Progenitor cell of endocrine pancreas (in vitro differentiated cells): ENCODE measurements at places on chromosomes 6 and 20. TPM values are rescaled to one million over a fixed set of nuclear protein-coding genes. Genes with fewer than 3 reads are reported as not detected.
A peak's percentile ranks its signal among the peaks of the same experiment; 100 is the strongest.

- no peak for DNase-seq
- peaks cover 18% of the 10 kb centered on the region for H3K4me1 ChIP-seq
- H3K4me3 ChIP-seq, result no peak overlapping the region
These were observed 70.2 kb downstream of the CEP57L1 start for GRCh38 chr6:109165392-109165974.

Gene BTNL2
- not detected in 2 replicates for total RNA-seq

DNA sequence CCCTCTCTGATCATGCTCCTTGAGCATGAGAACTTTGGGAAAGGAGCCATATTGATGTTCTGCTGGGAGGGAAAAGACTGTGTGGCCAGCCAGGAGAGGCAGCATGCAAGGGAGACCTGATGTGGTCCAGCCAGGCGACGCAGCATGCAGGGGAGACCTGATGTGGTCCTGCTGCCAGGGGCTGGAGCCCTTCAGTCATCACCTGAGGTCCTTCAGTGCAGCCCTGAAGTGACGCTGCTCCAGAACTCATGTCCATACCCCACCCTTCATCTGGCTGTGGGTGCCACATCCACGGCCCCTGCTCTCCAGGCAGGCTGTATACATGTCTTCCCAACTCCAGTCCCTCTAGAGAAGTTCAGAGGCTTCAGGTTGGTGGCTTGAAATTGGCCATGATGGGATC, 134.4 kb downstream of the ERMARD start:
- no peak overlapping the region for H3K4me3 ChIP-seq
- H3K36me3 ChIP-seq, result no peaks in the 10 kb centered on the region
- DNase-seq, result no peak
- H3K27ac ChIP-seq, result no peak overlapping the region

GRCh38 chr20:4306206-4306605, 290.8 kb upstream of the RNF24 start:
- DNase-seq, result no peak
- no peak overlapping the region for H3K27ac ChIP-seq
- no peak overlapping the region for H3K4me3 ChIP-seq
- peaks cover 6% of the 10 kb centered on the region for H3K27me3 ChIP-seq

Gene GUCA1A
- total RNA-seq, result 0.84 and 1.2 TPM in 2 replicates

Gene SUMO4
- 2.7 and 3.6 TPM in 2 replicates for total RNA-seq

Gene MCHR2
- not detected in 2 replicates for total RNA-seq

Gene SLPI
- total RNA-seq, result not detected in 2 replicates

- peaks cover 3% of the 10 kb centered on the region for H3K4me1 ChIP-seq
- no peak overlapping the region for H3K27ac ChIP-seq
- DNase-seq, result no peak
- no peak overlapping the region for H3K4me3 ChIP-seq
These were observed 44.5 kb downstream of the RAMACL start for GRCh38 chr6:166541876-166542579.

Gene MYLK2
- total RNA-seq, result 0.38 and 0.42 TPM in 2 replicates

- no peaks in the 10 kb centered on the region for H3K36me3 ChIP-seq
- H3K27ac ChIP-seq, result no peak overlapping the region
- peaks cover 13% of the 10 kb centered on the region for H3K4me1 ChIP-seq
- H3K27me3 ChIP-seq, result no peaks in the 10 kb centered on the region
- DNase-seq, result no peak
These were observed 309.8 kb downstream of the HIVEP2 start for GRCh38 chr6:142635130-142635529.

DNA sequence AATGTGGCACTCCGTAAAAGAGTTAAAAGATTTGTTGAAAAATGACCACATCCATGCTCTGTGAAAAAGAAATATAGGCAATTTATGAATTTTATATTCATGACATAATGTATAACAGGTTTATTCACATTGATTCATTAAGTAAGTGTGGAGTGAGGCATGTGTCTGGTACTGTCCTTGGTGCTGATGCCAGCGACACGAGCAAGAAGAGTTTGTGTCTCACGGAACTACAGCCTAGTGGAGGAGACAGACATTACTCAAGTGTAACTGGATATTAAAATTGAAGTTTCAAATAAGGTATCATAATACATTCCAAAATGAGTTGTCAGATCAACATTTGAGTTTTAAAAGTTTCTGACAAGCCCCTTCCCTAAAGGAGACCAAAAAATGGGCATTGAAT, 158.2 kb upstream of the PRND start:
- H3K27ac ChIP-seq, result no peak overlapping the region
- H3K27me3 ChIP-seq, result peaks cover 24% of the 10 kb centered on the region
- peak; percentile 29 for DNase-seq
- H3K36me3 ChIP-seq, result no peaks in the 10 kb centered on the region
- H3K4me1 ChIP-seq, result no peaks in the 10 kb centered on the region

GRCh38 chr6:21438237-21438985, 155.1 kb upstream of the SOX4 start:
- H3K27me3 ChIP-seq, result no peaks in the 10 kb centered on the region
- no peaks in the 10 kb centered on the region for H3K36me3 ChIP-seq
- no peak for DNase-seq
- H3K4me3 ChIP-seq, result no peak overlapping the region
- H3K4me1 ChIP-seq, result peaks cover 4% of the 10 kb centered on the region
- H3K27ac ChIP-seq, result no peak overlapping the region

- H3K36me3 ChIP-seq, result no peaks in the 10 kb centered on the region
- peaks cover 22% of the 10 kb centered on the region for H3K4me1 ChIP-seq
- no peak overlapping the region for H3K4me3 ChIP-seq
- no peak overlapping the region for H3K27ac ChIP-seq
- no peaks in the 10 kb centered on the region for H3K27me3 ChIP-seq
These were observed 13.8 kb upstream of the FUCA2 start for GRCh38 chr6:143525356-143525755.

DNA sequence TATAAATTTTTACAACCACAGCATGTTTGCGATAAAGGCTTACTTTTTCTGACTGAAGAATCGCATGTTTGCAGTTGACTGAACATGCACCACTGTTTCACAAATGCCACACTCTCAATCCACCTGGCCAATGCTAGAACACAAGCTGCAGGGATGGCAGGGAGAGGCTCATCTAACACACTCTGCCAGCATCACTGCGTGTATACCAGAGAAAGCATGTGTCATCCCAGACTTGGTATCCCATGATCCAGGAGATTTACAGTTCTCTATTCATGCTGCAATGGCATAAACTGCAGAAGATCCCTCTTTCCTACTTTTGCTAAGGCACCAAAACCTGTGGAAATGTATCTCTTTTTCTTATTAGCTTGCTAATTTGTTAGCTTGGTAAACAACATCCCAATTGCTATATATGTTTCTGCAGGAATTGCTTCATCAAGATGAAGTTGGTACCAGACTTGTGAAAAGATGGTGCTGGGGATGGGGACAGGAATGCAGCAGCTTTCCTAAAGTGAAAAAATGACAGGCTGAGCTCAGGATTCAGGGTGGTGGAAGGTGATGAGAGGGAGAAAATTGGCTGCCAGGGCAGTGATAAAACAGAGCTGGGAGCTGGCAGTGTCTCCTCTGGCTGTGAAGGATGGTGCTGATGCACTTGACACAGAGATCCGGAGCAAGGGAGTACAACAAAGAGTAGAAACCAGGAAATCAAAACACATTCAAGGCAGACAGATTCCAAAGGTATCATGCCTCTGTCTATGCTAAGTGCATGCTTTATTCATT, 186.9 kb downstream of the HIVEP2 start:
- H3K36me3 ChIP-seq, result peaks cover 15% of the 10 kb centered on the region
- H3K4me3 ChIP-seq, result no peak overlapping the region
- no peak for DNase-seq
- H3K27me3 ChIP-seq, result no peaks in the 10 kb centered on the region

DNA sequence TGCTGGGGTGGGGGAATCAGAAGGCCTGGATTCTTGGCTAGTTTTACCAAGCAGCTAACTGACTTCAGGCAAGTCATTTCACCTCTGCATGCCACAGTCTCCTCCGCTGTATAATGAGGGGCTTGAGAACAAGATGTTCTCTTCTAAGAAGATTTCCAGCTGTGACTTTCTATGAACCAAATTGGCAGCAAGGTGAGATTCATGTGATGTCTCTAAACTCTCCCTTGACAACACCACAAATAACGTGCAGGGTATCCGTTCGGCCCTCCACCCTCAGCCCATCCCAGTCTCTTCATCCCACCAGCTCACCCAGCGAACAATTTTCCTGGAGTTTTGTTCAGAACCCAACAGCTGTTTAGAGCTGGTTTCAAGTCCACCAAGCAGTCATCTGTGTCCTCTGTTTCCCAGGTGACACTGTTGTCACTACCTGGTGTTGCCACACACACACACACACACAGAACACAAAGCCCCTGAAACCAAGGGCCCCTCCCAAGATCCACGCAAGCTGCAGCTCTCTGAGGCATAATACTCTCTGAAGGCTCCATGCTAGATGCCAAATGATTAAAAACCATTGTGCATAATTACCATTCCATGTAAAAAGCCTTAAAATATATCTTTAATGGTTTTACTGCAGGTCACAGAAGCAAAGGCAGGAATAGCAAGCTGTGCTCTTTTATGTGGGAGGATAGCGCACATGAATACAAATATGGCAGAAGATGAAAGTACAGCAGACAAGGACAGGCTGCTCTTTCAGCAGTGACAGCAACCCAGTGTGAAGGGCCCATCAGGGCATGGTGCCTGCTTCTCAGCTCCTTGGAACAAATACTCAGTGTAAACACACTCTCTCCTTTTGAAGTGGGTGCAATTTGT, 48.2 kb downstream of the ARHGAP18 start:
- peaks cover 30% of the 10 kb centered on the region for H3K4me1 ChIP-seq
- peaks cover 4% of the 10 kb centered on the region for H3K36me3 ChIP-seq
- H3K4me3 ChIP-seq, result no peak overlapping the region
- H3K27ac ChIP-seq, result peak overlapping the region; percentile 35

GRCh38 chr20:2163312-2163711, 61.7 kb downstream of the STK35 start:
- no peaks in the 10 kb centered on the region for H3K36me3 ChIP-seq
- no peak overlapping the region for H3K27ac ChIP-seq
- no peaks in the 10 kb centered on the region for H3K4me1 ChIP-seq

DNA sequence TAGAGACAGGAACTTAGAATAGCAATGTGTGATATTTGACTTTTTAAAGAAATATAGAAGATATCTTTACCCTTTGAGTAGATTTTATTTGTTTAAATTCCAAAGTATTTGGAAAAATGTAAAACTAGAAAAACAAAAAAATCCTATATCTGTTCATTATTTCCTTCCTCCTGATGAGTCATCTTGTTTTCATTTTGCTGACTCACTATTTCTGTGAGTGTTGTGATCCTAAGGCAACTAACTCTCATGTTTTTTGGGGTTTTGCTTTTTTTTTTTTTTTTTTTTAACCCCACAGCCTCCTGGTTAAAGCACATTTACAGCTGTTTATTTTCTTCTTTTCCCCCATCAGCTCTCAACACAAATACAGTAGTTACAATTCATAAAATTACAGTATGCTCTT, 37.8 kb upstream of the THEMIS start:
- H3K36me3 ChIP-seq, result no peaks in the 10 kb centered on the region
- no peak overlapping the region for H3K4me3 ChIP-seq
- H3K4me1 ChIP-seq, result peaks cover 3% of the 10 kb centered on the region
- DNase-seq, result no peak

DNA sequence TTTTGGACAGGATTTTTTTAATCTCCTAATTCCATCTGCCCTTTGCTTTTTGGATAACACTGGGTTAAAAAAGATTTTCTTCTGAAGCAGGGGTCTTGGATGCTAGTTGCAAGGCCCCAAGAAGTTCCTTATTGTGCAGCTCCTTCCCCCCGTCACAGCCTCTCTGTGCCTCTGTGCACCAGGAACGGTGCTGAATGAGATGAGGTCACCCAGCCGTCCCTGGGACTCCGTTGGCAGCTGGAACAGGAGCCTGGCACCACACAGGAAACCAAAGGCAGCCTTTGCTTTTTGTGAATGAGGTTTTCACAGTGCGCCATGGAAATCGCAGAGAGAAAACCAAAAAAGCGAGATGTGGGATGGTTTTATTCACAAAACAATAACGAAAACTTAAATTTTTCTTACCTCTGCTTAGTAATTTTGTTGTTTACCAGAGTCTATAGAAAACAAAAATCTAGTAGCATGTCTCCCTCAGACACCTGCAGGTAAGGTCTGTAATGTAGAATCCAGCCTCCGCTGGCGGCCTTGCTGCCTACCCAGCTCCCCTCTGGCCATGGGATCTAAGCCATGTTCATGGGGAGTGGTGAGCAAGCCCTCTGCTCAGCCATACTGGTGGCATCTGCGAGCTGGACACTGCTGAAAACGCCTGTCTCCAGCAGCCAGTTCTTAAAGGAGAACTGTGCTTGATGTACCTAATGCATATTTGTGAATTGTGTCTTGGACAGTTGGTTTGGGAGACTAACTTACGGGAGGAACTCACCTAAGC, 40.4 kb upstream of the SYNJ2 start:
- H3K4me1 ChIP-seq, result peaks cover 8% of the 10 kb centered on the region
- no peak overlapping the region for H3K27ac ChIP-seq
- peaks cover 45% of the 10 kb centered on the region for H3K36me3 ChIP-seq
- H3K27me3 ChIP-seq, result no peaks in the 10 kb centered on the region
- no peak overlapping the region for H3K4me3 ChIP-seq

Gene UCKL1
- 78.9 and 79.2 TPM in 2 replicates for total RNA-seq

- no peak for DNase-seq
- H3K36me3 ChIP-seq, result no peaks in the 10 kb centered on the region
- H3K4me3 ChIP-seq, result no peak overlapping the region
- H3K4me1 ChIP-seq, result no peaks in the 10 kb centered on the region
- H3K27ac ChIP-seq, result no peak overlapping the region
These were observed 127.0 kb downstream of the MAFB start for GRCh38 chr20:40562031-40562430.

- H3K27ac ChIP-seq, result no peak overlapping the region
- no peaks in the 10 kb centered on the region for H3K36me3 ChIP-seq
- H3K4me1 ChIP-seq, result peaks cover 61% of the 10 kb centered on the region
These were observed 60.8 kb downstream of the VEGFA start for GRCh38 chr6:43830775-43831174.

Gene WDR46
- 47.5 and 53.4 TPM in 2 replicates for total RNA-seq

DNA sequence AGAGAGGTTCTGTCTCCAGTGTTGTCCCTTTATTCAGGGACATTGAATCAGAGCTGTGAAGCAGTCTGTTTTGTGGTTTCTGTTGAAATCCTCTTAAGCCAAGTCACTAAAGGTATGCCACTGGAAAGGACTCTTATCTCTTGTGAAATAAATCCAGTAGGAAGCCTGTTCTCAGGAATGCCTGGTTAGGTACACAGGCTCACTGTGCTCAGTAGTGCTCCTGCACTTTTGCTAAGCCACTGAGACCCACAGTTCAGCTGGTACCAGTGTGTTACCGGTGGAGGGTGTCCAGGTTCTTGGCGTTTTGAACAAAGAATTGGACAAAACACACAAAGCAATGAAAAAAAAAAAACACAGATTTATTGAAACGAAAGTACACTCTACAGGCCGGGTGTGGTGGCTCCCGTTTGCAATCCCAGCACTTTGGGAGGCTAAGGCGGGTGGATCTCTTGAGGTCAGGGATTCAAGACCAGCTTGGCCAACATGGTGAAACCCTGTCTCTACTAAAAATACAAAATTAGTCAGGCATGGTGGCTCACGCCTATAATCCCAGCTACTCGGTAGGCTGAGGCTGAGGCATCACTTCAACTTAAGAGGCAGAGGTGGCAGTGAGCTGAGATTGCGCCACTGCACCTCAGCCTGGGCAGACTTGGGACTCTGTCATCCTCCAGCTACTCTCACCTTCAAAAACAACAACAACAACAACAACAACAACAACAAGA, 186.1 kb downstream of the JARID2 start:
- H3K4me3 ChIP-seq, result no peak overlapping the region
- peaks cover 44% of the 10 kb centered on the region for H3K4me1 ChIP-seq
- H3K27me3 ChIP-seq, result no peaks in the 10 kb centered on the region

Gene CTAGE9
- total RNA-seq, result not detected in 2 replicates
